ENCODE measurements at places on chromosomes 2 and 18.

DNA sequence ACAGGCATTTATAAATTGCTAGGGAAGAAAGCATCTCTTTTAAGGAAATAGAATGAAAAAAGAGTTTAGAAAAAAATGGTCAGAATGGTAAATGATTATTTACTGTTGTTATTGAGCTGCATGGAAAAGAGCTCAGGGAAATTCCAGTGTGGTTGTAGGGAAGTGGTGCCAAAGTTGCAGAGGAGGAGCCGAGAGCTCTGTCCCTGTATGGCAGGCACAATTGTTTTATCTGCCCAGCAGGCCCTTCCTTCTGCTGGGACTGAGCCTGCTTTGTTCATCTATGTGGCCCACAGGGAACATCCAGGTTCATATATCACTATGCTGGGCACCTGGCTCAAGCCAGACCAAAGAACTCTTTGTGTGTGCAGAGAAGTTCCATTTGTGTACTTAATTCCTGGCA is 80.8 kb upstream of the AGAP1 start:
- DNase-seq, result no peak

- no peak for DNase-seq
Measured at GRCh38 chr18:76461148-76461547, 33.9 kb downstream of the ZNF516 start.

- no peak for DNase-seq
Measured at GRCh38 chr2:159803235-159803962, 5.4 kb upstream of the CD302 start.

DNA sequence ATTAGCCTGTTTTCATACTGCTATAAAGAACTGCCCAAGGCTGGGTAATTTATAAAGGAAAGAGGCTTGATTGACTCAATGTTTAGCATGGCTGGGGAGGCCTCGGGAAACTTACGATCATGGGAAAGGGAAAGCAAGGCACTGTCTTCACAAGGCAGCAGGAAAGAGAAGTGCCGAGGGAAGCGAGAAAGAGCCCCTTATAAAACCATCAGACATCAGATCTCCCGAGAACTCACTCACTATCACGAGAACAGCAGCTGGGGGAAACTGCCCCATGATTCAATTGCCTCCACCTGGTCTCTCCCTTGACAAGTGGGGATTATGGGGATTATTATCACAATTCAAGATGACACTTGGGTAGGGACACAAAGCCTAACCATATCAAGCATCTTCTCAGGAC is 23.3 kb downstream of the RHOB start:
- DNase-seq, result no peak

GRCh38 chr2:68284896-68285295 is 32.6 kb upstream of the PPP3R1 start:
- peak; percentile 77 for DNase-seq

DNA sequence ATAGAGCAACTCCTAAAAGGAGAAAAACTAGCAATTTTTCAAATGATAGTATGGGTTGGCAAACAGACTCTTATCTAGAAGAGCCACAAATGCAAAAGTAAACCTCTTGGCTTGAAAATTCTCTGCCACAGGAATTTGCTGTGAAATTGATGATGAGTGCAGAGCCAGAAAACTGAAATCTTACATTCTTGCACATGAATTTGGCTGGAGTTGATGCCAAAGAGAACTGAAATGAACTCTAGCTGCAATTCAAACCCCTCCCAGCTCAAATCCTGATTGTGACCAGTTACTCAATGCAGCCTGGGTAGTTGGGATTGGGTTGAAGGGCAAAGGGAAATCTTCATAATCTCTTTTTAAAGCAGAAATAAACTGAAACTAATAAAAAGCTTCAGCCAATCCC is 266.6 kb downstream of the PDE11A start:
- peak; percentile 55 for DNase-seq
